Activated CD8-positive, alpha-beta T cell treated with anti-CD3 and anti-CD28 coated beads for 36 hours (primary cell): ENCODE measurements at places on chromosomes 2 and 18. TPM values are rescaled to one million over a fixed set of nuclear protein-coding genes. Genes with fewer than 3 reads are reported as not detected.
A peak's percentile ranks its signal among the peaks of the same experiment; 100 is the strongest.

Gene ACMSD
- total RNA-seq = not detected

Gene LAPTM4A
- 16.1 TPM for total RNA-seq

Gene DTNA
- 0.41 TPM for total RNA-seq

DNA sequence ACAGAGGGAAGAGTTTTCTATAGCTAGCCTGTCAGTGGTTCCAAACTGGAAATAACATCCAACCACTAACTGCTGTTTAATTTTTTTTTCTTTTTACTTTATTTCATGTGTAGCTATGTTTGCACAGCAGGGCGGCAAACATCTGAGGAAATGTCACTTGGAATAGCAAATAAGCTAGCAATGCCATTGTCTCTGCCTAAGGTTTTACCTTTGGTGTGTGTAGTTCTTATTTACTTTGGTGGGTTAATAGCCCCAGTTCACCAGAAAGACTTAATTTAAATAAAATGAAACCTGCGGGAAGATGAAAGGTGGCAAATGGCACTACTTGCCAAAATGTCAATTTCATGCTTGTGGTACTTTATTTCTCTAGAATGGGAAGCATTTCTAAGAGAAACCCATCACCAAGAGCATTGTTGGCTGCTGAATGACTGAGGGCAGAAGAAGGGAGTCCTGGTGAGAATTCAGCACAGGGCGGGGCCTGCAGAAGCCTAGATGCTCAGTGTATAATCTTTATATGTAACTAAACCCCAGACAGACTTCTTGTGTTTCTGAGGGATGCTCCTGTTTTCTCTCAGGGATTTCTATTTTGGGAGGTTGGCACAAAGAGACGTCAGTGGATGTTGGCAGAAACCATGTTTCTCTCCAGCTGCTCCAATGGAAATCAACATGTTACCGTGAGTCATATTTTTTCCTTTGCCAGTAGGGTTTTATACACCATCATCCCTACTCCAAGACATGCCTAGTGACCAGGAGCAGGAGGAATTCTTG is 300.4 kb upstream of the NT5C1B start:
- H3K4me1 ChIP-seq = no peaks in the 10 kb centered on the region
- H3K36me3 ChIP-seq = no peaks in the 10 kb centered on the region
- H3K27me3 ChIP-seq = no peaks in the 10 kb centered on the region
- H3K27ac ChIP-seq = no peak overlapping the region
- DNase-seq = no peak

DNA sequence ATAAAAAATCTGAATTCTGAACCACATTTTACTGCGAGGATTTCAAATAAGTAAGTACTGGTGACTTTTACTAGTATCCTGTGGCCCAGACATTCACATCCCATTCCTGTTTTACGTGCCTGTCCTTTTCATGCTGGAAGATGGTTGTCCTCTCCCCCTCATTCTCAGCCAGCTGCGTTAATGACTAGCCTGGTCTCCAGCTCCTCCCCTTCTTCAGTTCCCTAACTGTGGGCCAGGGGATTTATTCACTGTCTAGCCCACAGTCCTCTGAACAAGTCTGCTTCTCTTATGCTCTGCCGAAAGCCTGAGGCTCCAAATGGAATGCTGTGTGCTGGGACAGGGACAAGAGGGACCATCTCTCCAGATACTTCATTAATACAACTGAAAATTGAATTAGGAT is 373.9 kb downstream of the PTPRM start:
- H3K4me3 ChIP-seq = no peak overlapping the region
- no peaks in the 10 kb centered on the region for H3K4me1 ChIP-seq
- H3K27me3 ChIP-seq = no peaks in the 10 kb centered on the region
- DNase-seq = no peak
- H3K36me3 ChIP-seq = no peaks in the 10 kb centered on the region

Gene GDF7
- total RNA-seq = not detected

DNA sequence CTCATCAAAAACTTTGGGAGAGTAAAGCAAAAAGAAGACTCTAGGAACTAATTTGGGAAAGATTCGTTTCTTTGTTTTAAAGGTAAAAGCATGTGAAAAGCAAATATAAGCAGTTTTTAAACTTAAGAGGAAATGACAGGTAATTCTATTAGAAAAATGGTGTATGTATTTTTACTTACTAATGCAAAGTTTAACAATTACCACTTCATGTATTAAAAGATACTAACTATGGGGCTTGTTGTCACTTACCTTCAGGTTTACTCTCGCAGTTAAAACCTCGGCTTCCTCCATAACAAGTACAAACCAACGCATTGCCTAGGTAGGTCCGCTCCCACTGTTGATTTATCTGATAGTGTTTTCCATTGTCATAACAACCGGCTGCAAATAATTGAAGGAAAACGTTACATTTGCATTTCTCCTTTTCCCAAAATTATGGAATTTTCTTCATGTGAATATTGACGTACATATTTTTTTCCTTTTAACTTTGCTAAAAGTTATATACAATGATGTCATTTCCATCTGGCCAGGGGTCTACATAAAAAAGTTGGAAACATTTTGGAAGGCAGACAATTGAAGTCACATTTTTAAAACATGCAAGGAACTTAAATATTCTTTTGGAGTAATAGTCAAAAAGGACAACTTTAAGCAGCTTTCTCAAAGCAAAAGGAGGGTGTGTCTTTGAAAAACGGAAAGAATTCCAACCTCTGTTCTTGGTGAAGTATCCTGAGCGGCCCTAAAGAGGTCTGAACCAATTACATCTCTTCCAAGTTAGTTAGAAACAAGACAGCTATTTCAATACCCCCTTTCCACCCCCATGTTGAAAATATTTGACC is 1.2 kb downstream of the FN1 start:
- no peaks in the 10 kb centered on the region for H3K36me3 ChIP-seq
- peak overlapping the region; percentile 45 for H3K4me3 ChIP-seq
- H3K27ac ChIP-seq = no peak overlapping the region
- no peak for DNase-seq
- H3K27me3 ChIP-seq = peaks cover 60% of the 10 kb centered on the region

Gene RBM45
- 10.6 TPM for total RNA-seq

DNA sequence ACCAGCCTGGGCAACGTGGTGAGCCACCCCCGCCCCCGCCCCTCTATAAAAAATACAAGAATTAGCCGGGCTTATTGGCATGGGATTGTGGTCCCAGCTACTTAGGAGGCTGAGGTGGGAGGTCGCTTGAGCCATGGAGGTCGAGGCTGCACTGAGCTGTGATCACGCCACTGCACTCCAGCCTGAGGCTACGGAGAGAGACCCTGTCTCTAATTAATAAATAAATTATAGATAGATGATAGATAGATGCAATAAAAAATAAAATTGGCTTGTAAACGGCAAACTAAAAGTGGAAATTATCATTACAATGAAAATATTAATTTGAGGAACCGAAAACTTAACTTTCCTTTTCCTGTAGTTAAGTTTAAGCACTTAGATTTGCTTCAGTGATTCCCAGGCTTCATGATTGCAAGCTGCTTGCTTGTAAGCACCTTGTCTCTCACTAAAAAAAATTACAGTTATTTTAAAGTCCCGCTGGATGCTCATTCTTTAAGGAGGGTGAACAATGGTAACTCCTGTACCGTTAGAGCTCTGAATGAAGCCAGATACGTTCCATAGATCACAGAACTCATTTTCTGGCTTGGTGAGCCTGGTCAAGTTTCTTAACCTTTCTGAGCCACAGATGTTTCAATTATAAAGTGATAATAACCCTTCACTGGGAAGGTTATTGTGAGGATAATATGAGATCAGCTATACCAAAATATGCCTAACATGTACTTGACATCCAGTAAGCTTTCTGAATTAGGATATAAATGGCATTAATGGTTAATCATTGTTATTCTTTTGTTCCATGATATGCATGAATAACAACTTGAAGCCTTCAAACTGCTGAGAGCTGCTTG is 9.3 kb upstream of the NARS1 start:
- peaks cover 20% of the 10 kb centered on the region for H3K4me1 ChIP-seq
- H3K27ac ChIP-seq = peak overlapping the region; percentile 97
- H3K27me3 ChIP-seq = no peaks in the 10 kb centered on the region
- peak overlapping the region; percentile 97 for H3K4me3 ChIP-seq
